ENCODE measurements at places on chromosomes 13 and 19. TPM values are rescaled to one million over a fixed set of nuclear protein-coding genes. Genes with fewer than 3 reads are reported as not detected.

DNA sequence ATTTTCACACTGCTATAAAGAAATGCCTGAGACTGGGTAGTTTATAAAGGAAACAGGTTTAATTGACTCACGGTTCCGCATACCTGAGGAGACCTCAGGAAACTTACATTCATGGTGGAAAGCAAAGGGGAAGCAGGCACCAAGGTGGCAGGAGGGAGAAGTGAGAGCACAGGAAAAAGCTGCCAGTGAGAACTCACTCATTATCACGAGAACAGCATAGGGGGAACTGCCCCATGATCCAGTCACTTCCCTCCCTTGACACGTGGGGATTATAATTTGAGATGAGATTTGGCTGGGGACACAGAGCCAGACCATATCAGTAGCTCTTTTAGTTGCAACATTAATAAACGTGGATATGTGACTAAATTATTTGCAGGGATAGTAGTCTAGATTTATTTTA lies 4.3 kb upstream of the KCTD4 start:
- no peak for DNase-seq

- DNase-seq, result no peak
Observed at GRCh38 chr19:32460476-32460875, 54.9 kb downstream of the DPY19L3 start.

DNA sequence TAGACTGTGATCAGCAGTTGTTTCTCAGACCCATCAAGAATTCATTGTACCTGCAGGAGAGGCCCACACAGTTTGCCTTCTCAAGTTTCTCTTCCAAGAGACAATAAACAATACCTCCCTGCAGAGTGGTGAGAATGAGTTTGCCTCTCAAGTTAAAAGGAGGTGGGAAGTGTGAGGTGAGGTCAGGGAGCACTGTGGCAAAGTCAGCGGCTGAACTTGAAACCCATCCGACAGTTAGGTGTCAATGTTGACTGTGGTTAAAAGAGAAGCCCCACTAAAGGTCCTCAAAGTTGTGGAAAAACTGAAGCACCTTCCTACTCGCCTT lies 72.9 kb upstream of the TSC22D1 start:
- peak; percentile 90 for DNase-seq

Gene CACNG8
- not detected for polyA plus RNA-seq

- no peak for DNase-seq
Observed at GRCh38 chr13:35930665-35931631, 200.2 kb downstream of the DCLK1 start.

Gene LPAR2
- 5.6 TPM for polyA plus RNA-seq

DNA sequence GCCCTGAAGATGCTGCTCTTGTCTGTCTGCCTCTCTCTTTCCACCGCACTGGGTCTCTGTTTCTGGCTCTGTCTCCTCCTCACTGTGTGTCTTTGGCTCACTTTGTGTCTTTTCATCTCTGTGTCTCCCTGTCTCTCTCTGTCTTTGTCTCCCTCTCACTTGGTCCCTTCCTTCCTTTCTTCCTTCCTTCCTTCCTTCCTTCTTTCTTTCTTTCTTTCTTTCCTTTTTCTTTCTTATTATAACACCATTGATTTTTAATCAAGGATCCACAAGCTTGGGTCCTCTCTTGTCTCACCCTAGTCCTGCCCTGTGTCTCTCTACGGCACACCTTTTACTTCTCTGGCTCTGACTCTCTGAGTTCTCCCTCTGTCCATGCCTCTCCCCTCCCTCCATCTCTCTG lies 14.3 kb downstream of the CD177 start:
- no peak for DNase-seq

- no peak for DNase-seq
Observed at GRCh38 chr13:44050450-44051063, 170.9 kb downstream of the LACC1 start.
